ENCODE measurements at places on chromosomes 11 and 22. TPM values are rescaled to one million over a fixed set of nuclear protein-coding genes. Genes with fewer than 3 reads are reported as not detected.

GRCh38 chr11:75342966-75343870 lies 8.2 kb downstream of the ARRB1 start:
- no peaks in the 10 kb centered on the region for H3K27me3 ChIP-seq
- no peak for DNase-seq
- no peak overlapping the region for H3K27ac ChIP-seq
- H3K36me3 ChIP-seq = no peaks in the 10 kb centered on the region
- no peak overlapping the region for H3K4me3 ChIP-seq

- H3K4me1 ChIP-seq = no peaks in the 10 kb centered on the region
- no peak overlapping the region for H3K4me3 ChIP-seq
- no peaks in the 10 kb centered on the region for H3K36me3 ChIP-seq
- H3K27ac ChIP-seq = no peak overlapping the region
- DNase-seq = no peak
- H3K27me3 ChIP-seq = no peaks in the 10 kb centered on the region
Observed at GRCh38 chr11:4680341-4680740, 17.3 kb downstream of the OR51E2 start.

- H3K27me3 ChIP-seq = peaks cover 2% of the 10 kb centered on the region
- no peaks in the 10 kb centered on the region for H3K36me3 ChIP-seq
- H3K27ac ChIP-seq = no peak overlapping the region
- no peak overlapping the region for H3K4me3 ChIP-seq
- no peak for DNase-seq
Observed at GRCh38 chr22:44566911-44567310, 68.9 kb upstream of the RTL6 start.

GRCh38 chr22:44723801-44724200 lies 21.8 kb downstream of the PRR5 start:
- no peak overlapping the region for H3K4me3 ChIP-seq
- H3K4me1 ChIP-seq = no peaks in the 10 kb centered on the region
- no peak overlapping the region for H3K27ac ChIP-seq

- H3K4me1 ChIP-seq = no peaks in the 10 kb centered on the region
- H3K27ac ChIP-seq = no peak overlapping the region
- no peak overlapping the region for H3K4me3 ChIP-seq
Observed at GRCh38 chr11:123578778-123579481, 75.5 kb downstream of the SCN3B start.

The C11orf91 gene
- polyA plus RNA-seq = 0.12 TPM

DNA sequence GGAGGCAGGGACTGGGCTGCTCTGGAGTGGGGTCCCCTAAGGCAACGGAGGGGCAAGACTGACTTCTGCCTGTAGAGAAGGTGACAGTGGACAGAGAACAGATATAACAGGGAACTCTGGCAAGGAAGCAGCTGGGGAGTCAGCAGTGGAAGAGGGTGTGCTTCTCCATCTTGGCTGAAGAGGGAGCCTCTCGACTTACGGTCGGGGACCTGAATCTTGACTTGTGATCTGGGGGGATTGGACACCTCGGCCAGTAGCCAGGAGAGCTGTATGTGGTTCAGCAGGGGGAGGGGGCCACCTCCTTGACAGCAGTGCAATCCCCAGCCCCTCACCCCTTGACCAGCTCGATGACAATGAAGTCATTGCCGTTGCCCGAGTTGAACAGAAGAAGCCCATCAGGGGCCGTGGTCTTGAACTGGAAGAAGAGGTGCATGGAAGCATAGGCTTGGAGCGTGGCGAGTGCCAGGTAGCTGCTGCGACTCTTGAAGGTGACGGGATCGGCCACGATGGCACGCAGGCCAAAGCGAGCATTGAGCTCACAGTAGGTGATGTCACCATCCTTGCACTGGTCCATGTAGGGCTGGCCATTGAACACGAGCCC lies 60.0 kb downstream of the SLC22A12 start:
- peak; percentile 8 for DNase-seq
- H3K36me3 ChIP-seq = no peaks in the 10 kb centered on the region
- H3K4me3 ChIP-seq = no peak overlapping the region
- peaks cover 15% of the 10 kb centered on the region for H3K27me3 ChIP-seq
- no peak overlapping the region for H3K27ac ChIP-seq

DNA sequence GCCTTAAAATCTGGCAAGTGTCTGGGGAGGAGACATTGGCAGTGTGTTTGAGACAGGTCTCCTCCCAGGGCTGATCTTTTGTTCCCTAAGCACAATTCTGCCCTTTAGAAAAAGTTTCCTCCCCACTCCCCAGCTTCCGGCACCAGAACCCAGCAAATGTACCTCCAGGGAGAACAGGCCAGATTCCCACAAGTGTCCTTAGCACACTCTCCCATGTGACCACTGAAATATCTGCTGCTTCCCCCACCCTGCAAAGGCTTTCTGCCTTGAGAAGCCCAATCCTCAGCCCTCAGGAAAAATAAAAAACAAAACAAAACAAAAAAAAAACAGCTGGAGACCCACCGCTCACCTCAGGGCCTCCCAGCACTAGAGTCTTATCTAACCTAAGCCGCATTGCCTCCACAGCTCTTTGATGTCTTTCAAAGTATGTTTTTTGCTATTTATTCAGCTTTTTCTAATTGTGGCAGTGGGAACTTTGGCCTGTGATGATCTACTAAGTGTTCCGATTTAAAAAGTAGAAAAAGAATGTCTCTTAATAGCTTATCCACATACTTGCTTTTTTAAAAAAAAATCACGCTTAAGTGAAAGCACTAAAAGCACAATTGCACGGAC lies 29.0 kb upstream of the FBLN1 start:
- no peak overlapping the region for H3K27ac ChIP-seq
- no peak overlapping the region for H3K4me3 ChIP-seq
- H3K27me3 ChIP-seq = peaks cover 2% of the 10 kb centered on the region
- H3K4me1 ChIP-seq = peaks cover 7% of the 10 kb centered on the region
- no peak for DNase-seq

Data from fibroblast of lung (primary cell).